Activated naive CD8-positive, alpha-beta T cell treated with anti-CD3 and anti-CD28 coated beads, Interleukin-2, amount 10 ng/mL, durations not matched to agents 7 days and 5 days (primary cell): ENCODE measurements at places on chromosomes 4 and X.

DNA sequence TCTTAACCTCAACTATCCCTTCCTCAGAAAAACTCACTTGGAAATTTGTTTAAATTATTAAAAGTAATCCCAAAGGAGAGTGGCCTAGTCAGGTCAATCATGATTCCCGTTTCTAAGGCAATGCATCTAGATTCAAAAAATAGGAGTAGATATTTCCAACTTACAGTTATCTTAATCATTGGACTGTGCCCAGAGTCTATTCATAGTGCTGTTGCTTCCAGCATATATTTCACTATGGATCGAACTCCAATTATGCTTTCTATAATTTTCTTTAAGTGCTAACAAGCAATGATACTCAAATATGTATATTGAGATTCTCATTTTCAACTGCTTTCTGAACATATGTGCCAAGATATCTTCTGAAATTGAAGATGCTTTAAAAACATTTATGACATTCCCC lies 229.2 kb upstream of the NWD2 start:
- no peak for DNase-seq

DNA sequence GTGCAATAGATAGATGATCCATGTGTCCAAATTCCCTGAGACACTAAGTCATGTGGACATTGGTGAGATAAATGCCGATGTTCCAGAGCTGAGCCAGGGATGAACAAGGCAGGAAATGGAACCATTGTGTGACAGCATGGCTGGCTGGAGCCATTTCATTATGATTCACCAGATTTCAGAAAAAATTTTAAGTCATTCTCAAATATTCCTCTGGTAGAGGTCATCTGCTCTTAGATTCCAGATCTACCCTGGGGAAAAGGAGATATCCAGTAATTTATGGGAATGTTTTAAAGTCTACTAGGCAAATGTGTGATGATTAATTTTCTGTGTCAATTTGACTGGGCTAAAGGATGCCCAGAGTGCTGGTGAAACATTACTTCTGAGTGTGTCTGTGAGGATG lies 287.3 kb downstream of the STK32B start:
- no peak for DNase-seq

- no peak for DNase-seq
These were observed 242.1 kb upstream of the TRAM1L1 start for GRCh38 chr4:117327491-117327890.

- DNase-seq = no peak
These were observed 96.7 kb upstream of the MXRA5 start for GRCh38 chrX:3443184-3443583.

DNA sequence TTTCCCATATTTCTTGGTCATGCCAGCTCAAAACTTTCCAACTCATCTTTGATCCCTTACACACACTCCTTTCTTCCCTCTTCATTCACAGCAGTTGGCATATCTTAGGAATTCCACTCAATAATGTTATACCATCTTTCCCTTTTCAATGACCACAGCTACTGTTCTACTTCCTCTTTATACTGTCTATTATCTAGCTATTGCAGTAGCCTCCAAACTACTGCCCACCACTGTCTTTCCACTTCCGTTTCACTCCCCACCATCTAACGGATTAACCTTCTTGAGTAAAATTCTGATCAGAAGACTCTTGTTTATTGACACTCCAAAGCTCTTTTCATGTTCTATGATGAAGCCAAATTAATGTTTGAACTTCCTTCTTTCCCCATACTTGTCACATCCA lies 55.8 kb downstream of the ADAMTS3 start:
- DNase-seq = no peak

DNA sequence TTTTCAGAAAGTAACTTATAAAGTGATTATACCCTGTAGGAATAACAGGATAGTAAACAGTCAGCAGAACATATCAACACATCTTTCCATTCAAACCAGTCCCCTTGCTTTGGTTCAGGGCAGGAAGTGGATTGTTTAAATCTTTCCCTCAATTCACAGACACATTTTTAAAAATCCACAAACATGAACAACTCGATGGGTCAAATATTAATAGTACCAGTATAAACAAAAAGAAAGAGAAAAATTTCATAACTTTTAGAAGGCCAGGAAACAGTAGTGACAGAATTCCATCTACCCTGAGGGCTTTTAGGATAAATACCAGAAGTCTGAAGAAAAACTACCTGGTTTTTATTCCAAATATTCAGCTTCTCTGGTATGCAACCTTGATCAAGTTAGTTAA lies 1072.8 kb upstream of the PABPC4L start:
- DNase-seq = no peak

- no peak for DNase-seq
These were observed 1.1 kb downstream of the PCDH19 start for GRCh38 chrX:100408713-100409609.

DNA sequence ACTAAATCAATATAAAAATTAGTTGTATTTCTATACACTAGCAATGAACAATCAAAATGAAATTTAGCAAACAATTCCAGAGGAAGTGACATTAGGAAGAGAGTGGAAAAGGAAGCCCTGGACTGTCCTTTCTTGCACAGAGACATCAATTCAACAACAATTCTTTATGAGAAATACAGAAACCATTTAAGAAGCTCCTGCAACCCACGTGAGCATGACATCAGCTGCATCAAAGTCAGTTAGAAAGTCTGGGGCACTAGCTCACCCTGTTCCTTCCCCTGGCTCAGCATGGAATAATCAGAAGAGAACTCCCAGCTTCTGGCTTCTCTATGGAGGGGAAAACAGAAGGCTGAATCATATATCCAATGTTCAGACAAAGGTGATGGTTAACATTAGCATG lies 48.6 kb upstream of the STARD8 start:
- no peak for DNase-seq

GRCh38 chrX:6917666-6918065 lies 229.8 kb upstream of the STS start:
- DNase-seq = no peak

DNA sequence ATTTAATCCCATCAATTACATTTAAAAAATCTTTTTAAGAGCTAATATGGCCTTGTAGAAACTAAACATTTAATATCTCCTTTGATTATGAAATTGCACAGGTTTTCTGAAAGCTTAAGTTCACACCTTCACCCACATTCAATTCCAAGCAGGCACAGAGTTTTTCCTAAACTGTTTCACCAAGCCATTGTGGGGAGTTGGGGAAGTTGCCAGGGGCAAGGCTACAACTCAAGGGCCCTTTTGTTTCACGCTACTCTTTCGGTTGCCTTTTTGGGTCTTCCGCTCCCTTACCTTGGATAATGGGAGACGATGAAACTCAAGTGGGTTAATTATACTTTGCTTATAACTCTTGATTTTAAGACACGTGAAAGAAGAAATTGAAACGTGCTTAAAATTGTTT lies 33.3 kb downstream of the APBB2 start:
- no peak for DNase-seq

DNA sequence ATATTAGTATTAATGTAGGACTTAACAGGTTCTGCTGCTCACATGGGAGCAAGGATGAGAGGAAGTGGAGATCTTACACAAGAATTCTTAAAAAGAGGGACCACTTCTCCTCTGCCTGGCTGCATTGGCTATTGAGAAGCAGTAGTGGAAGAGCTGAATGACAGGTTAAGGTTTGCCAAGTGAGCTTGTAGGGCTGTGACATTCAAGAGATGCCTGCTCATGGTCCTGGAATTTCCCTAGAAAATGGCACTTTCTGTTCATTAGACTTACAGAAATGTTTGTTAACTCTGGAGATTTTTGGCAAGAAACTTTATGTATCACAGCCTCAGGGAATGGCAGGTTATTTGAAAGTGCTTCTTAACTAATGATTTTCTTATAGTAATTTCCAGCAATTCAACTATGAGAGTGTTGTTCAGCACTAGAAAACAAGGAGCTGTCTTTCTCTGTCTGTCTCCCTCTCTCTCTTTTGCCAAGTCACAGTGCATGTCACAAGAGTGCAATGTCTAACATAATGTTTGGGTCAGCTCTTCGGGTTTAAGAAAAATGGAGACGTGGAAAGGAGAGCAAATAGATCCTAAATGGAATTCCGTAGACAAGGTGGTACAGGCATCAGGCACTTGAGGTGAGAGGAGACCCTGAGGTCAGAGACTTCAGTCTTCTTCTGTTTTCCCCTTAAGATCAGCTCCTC lies 8.3 kb upstream of the NAP1L5 start:
- DNase-seq = no peak

- no peak for DNase-seq
These were observed 28.5 kb upstream of the KLHL4 start for GRCh38 chrX:87489071-87489470.

- DNase-seq = no peak
These were observed 36.9 kb upstream of the PROM1 start for GRCh38 chr4:16120720-16121119.

- DNase-seq = no peak
These were observed 35.2 kb upstream of the PHEX start for GRCh38 chrX:21996872-21997455.

- DNase-seq = no peak
These were observed 74.0 kb upstream of the CENPE start for GRCh38 chr4:103272174-103272573.

DNA sequence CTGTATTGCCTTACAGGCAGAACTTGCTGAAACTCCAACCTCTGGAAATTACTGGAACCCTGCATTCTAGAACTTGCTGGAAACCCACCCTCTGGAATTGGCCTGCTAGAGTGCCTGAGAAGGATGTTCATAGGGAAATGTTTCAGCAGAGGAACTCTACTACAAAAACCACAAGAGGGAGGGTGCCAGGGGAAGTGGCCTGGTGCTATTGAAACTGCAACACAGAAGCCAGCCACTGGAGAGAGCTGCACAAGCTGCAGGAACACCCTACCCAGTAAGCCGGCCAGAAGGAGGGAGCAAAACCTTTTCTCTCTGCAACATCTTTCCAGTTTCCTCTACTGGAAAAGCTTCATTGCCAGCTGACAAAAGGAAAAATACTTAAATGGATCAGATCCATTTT lies 2.5 kb upstream of the BRWD3 start:
- peak; percentile 28 for DNase-seq

- no peak for DNase-seq
These were observed 125.4 kb downstream of the PDLIM5 start for GRCh38 chr4:94577136-94577535.

DNA sequence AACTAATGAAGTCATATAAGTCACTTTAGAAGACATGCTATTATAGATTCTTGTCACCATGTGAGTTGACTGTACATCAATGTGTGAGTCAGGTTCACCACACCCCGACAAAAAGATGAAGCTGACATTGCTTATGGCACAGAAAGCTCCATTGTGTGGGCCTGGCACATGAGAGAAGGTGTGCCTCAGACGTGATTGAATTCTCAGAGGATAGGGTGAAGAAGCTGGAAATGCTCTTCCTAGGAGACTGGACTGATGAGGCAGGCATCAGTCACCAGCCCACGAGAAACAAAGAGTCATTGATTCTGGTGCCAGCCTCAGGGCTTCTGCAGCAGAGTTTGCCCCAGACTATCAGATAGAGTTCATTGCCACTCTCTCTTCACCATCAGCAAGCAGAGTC lies 35.9 kb upstream of the LRAT start:
- DNase-seq = no peak

- no peak for DNase-seq
These were observed 81.0 kb upstream of the STIM2 start for GRCh38 chr4:26779674-26780073.

DNA sequence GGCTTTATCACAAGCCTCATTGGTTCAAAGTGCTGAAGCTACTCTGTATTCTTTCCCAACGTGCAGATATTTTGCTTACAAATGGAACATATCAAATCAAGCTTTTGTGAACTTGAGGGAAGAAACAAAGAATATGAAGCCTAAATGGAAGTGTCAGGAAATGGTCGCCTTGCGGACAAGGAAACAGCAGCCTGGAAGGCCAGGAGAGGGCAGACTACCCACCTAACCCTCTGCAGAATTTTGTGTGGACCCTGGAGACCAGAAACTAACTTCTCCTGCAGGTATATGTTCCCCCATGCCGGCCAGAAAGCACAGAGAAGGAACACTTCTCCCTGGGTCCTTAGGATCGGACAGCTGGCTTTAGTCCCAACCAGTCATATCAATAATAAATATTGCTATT lies 1425.8 kb downstream of the PCDH7 start:
- no peak for DNase-seq

DNA sequence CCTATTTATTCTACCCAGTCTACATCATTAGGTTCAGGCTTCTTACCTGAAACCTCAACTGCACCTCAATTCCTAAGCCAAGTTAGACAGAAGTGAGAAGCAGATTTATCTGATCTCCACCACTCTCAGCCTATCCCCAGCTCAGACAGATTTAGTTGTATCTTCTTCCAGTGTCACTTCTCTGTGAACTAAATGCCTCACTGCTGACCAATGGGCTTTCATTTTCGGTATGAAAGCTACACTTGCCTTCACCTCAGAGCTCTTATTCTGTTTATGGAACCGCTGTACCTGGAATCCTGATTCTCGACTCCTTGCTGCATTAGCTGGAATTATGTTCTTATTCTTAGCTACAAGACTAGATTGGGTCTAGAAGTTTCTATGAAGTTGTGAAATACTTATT lies 833.2 kb downstream of the CCSER1 start:
- DNase-seq = no peak

DNA sequence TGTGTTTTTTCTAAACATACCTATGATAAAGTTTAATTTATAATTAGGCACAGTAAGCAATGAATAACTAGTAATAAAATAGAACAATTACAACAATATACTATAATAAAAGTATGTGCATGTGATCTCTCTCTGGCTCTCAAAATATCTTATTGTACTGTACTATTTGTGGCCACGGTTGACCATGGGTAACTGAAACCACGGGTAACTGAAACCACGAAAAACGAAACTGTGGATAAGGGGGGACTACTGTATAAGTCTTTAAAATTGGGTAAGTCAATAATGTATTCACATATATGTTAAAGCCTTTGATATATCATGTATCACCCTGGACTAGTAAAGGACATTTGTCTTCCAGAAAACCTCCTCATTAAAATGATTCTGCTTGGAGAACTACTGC lies 20.0 kb downstream of the TMEM154 start:
- no peak for DNase-seq

DNA sequence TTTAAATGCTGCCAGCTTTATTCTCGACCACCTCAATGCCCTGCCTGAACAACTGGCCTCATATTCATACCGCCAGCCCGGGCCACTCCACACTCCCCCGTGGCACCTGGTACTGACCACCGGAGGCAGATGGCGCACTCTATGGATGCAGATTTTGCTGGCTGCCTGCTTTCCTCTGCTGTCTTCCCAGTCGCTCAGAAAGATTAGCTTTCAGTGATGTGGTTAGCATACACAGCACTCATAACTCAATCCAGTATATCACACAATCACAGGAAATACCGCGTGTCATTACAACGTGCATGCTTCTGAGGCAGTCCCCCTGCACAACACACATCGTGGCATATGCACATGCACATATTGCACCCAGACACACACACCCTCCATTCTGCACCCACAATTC lies 147.2 kb upstream of the BCOR start:
- no peak for DNase-seq

- peak; percentile 25 for DNase-seq
These were observed 1.6 kb downstream of the KIT start for GRCh38 chr4:54659313-54659712.

DNA sequence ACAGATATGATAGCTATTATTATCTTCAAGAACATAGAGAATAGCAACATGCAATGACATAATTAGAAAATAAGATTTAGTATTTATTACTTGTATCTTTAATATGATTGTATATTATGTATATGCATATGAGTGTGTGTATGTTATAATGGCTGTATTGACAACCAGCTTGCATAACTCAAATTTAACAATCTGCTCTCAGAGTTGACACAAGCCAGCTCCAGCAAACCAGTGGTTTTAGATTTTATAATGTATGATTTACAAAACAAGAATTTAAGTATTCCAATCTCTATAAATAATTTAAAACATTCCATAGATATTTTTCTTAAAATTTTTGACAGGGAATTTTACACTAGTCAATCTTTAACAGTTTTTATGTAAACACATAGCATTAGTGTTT lies 935.9 kb upstream of the EPHA5 start:
- no peak for DNase-seq
